ENCODE measurements at places on chromosomes 12 and 14.

DNA sequence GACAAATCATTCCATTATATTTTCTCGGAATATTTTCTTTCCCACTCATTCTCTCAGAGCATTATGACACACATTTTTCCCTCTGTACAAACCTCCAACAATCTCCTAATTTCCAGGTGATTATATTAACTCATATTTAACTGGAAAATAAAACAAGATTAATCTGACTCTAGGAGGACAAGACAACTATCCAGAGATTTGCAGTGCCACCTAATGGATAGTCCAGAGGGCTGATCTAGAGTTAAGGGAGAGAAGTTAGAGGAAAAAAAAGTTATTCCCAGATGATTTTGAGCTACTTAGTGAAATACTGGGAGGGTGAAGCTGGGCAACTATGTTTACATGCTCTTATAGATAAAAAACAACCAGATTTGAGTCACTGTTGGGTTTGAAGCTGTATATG is 161.7 kb downstream of the ALX1 start:
- DNase-seq = no peak

DNA sequence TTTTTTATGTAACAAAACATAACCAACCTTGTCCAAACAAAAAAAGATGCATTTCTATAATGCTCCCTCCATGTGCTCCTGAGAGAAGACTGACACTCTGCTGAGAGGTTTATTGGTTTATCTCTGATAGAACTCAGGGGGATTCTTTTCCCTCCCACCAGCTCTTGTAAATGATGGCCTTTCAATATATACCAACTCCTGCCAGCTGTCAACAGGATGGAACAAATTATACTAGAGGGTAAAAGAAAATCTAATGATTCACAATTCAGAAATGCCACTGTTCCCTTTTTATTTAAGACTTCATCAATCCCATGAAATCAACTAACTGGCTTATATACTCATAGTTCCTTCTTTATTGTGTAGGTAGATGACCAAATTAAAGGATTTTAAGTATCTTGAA is 25.4 kb downstream of the PSMC1 start:
- no peak for DNase-seq

GRCh38 chr14:55579724-55580469 is at the start of gene KTN1:
KTN1 (plus strand) TSS chr14:55580207; CDS start chr14:55612049, 31,842 bp downstream.
- peak; percentile 90 for DNase-seq

DNA sequence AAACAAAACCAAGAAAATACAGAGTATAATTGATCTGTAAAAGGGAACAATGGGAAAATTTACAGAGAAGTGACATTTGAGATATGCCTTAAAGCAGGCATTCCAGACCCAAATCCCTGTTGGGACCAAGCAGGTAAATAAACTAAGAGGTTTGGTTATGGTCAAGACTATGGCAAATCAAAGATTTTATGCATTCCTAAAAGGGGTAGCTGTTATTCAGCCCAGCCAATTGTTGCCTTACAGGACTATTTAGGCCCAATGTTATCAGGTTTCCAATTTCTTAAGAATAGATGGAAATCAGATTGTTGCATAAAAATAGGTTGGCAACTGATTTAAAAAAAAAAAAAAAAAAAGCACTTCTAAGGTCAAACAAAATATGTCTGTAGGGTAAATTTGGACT is 5.3 kb downstream of the DNAI7 start:
- no peak for DNase-seq

- no peak for DNase-seq
These were observed 5.5 kb upstream of the CHD4 start for GRCh38 chr12:6612652-6613014.

- DNase-seq = no peak
These were observed 561.2 kb upstream of the SEL1L start for GRCh38 chr14:82094829-82095345.

DNA sequence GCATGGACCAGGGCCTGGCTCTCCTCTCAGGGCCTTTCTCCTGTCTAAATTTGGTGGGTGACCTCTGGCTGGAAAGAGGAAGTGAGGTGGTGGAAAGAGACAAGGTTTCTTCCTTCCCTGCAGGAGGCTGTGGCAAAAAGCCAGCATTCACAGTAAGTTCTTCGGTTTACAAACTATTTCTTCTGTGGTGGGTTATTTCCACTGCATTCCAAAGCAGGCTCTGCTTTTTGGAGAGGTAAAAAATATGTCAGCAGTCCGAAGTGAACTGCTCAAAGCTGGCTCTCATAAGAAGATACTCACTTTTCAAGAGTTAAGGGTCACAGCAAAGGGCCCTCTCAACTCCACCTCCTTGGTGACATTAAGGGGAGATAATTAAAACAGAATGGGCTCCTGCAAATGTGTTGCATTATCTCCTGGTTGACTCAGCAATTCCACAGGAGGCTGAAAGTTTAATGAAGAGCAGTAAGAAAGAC is 48.9 kb upstream of the POC1B start:
- no peak for DNase-seq

GRCh38 chr12:104790296-104791125 is 167.6 kb downstream of the SLC41A2 start:
- peak; percentile 27 for DNase-seq

DNA sequence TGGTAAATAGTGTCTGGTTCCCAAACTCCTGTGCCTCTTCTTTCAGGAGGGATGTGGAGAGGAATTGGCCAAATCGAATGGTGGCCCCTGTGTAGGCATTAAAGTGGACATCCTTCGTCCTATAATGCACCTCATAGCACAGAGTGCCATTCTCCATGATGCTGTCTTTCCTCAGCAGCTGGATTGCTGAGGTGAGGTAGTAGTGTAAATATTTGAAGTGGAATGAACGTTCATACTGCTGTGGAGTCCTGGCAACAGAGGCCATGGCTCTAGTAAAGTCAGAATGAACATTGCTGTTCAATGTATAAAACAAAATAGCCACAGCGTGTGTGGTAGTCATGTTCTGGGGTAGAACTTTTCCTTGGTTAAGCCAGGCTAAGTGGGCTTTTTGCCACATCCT is 2.7 kb downstream of the ART4 start:
- DNase-seq = no peak

DNA sequence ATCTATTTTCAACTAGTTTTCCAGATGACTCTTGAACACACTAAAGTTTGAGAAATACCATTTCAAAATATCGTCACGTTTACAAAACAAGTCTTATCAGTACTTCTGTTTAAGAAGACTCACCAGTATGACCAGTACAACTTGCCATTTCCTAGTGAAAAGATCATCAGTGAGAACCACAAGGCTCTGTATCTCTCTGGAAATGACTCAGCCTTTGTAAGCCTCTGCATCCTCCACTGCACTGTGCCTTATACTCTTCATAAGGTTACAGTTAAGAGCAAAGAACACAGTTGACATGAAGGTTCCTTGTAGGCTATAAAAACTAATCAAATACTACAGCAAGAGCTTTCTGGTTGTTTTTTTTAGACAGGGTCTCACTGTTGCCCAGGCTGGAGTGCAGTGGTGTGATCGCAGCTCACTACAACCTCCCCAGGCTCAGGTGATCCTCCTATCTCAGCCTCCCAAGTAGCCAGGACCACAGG is 5.7 kb upstream of the VTI1B start:
- DNase-seq = peak; percentile 84

- DNase-seq = no peak
These were observed 31.9 kb downstream of the CEP83 start for GRCh38 chr12:94427501-94428381.

- DNase-seq = no peak
These were observed 23.2 kb upstream of the BICD1 start for GRCh38 chr12:32083489-32083888.

DNA sequence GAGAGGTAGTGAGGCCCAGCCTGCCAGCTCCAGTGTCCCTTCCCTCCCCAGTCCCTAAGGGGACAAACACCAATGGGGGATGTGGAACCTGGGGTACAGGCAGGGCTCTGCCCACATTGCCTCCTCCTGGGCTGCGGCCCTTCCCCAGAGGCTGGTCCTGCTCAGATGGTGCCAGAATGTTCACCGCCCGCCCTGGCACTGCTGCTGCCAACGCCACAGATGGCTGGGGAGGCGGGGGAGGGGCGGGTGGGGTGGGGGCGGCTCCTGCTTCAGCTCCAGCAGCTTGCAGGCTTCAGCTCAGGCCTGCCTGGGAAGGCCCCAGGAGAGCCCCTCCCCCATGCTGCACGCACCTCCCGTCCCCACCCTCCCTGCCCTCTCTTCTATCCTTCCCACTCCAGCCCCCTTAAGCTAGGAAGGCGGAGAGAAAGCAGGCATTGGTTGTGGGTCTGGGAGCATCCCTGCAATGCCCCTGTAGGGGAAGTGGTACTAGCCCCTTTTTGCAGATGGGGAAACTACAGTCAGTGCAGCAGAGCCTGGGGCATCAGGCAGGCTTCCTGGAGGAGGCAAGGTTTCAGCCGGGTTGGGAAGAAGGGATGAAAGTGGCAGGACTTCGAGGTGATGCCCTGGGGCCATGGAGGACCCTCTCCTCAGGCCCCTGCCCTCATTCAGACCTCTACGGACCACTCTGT is 2.0 kb upstream of the BEGAIN start:
- no peak for DNase-seq

- DNase-seq = no peak
These were observed 34.2 kb downstream of the ZCRB1 start for GRCh38 chr12:42291680-42292079.

- DNase-seq = no peak
These were observed 2.6 kb downstream of the NT5DC3 start for GRCh38 chr12:103838254-103838914.

DNA sequence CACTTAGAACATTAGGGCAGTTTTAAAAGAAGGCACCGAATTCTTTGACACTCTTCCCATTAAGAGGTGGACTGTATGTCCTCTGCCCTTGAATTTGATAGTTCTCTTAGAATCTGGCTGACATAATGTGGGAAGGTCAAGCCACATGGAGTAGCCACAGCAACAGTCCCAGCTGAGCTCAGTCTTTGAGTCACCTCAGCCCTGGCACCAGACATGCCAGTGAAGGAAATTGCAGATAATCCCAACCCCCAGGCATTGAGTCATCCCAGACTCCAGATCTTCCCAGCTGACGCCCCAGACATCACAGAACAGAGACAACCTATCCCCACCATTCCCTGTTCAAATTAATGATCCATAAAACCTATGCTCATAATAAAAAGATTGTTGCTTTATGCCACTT is 83.4 kb downstream of the GTF2A1 start:
- DNase-seq = peak; percentile 48

DNA sequence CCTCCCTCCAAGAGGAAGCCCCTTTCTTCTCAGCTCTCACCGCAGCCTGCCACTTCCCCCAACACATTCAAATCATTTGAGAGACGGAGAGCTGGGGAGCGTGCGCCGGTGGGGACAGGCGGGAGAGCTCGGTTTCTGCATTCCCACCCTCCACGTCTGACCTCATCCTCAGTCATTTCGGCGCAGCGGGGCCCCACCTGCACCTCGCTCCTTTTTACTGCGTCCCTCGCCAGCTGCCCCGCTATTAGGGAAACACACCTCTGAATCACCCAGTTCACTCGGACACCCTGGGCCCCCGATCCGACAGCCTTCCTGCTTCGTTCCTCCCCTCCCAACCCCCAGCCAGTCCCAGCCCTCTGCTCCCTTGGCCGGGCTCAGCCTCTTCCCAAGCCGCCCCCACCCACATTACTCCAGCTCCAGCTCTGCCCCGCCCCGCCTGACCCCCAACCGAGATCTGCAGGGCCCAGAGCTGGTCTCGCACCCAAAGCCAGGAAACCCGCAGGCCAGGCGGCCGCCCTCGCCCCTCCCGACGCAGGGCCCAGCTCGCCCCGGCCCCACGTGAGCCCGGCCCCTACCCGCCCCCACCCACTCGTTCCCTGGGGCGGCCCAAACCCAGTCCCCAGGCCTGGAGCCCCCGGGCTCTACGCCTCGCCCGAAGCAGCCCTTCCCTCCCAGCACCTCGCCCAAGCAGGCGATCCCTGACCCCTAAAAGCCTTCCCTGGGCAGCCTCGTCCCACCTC is 783 bp downstream of the CORO1C start:
- DNase-seq = peak; percentile 73

DNA sequence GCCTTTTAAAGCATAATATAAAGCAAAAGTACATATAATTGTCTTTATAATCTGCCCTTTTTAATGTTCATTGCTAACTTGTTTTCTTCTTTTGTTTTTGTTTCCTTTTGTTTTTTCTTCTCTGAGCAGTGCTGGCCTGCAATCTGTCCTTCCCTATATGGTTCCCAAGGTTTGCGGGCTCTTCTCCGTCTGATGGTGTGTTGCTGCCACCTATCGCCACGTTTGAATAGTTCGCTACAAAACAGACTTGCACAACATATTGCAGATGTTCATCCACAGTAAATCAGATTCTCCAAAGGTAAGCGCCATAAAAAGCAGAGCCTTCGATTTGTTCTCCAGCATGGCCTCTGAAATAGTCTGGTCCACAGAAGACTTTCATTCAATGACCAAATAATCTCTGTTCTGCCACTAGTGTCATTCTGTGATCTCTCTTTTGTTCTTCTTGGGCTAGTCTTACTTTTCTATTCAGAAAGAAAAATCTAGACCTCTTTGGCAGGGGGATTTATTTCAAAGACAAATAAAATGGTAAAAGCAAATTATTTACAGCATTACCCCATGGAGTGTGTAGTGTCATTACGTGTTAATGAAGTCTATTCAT is 33.5 kb downstream of the C12orf50 start:
- DNase-seq = peak; percentile 60

GRCh38 chr12:107368586-107368985 is 275.2 kb upstream of the CRY1 start:
- DNase-seq = peak; percentile 41

- DNase-seq = peak; percentile 92
These were observed at the start of gene SLC25A29 for GRCh38 chr14:100306101-100306997. SLC25A29 (minus strand) TSS chr14:100306444; CDS start chr14:100306232, 212 bp downstream.

- DNase-seq = no peak
These were observed 36.3 kb upstream of the WDR89 start for GRCh38 chr14:63677891-63678379.

GRCh38 chr14:30608533-30609006 is 13.5 kb upstream of the SCFD1 start:
- no peak for DNase-seq

- DNase-seq = no peak
These were observed 17.9 kb downstream of the PACS2 start for GRCh38 chr14:105332350-105332874.

DNA sequence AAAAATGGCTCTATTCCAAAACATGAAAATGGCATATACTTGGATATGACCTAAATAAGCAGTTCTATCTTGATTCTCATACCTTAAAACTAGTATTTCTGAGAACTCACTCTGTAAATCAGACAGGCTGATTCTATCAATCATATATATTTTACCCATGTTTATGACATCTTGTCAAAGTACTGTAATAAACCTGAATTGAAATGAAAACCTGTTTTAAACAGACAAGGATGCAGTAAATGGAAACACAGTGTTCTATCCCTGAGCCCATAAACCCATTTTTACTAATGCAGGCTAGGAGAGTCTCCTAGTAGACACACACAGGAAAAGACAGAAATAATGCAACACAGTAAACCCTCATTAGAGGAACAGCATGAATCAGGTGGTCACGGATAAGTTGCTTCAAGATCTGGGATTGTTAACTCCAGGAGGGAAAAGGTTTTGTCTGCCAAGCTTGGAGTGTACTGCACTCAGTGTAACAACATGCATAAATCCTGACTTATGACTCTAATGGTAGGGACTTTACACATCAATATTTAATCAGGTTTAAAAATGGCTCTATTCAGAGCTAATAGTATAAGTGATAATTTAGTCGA is 93.6 kb upstream of the CPNE8 start:
- no peak for DNase-seq

- DNase-seq = no peak
These were observed 27.7 kb upstream of the ATXN7L3B start for GRCh38 chr12:74509886-74510285.

- DNase-seq = peak; percentile 14
These were observed 219.6 kb downstream of the PHETA1 start for GRCh38 chr12:111149299-111149698.

GRCh38 chr14:55580470-55581341 is 699 bp downstream of the KTN1 start:
- peak; percentile 46 for DNase-seq
